GM12878 (cell line): ENCODE measurements at places on chromosomes 16 and 17. TPM values are rescaled to one million over a fixed set of nuclear protein-coding genes. Genes with fewer than 3 reads are reported as not detected.
A peak's percentile ranks its signal among the peaks of the same experiment; 100 is the strongest.

BEAN1 gene
- total RNA-seq = not detected in 2 replicates

ABCA5 gene
- 15.7 and 17.2 TPM in 2 replicates for total RNA-seq

TMEM100 gene
- total RNA-seq = not detected in 2 replicates

FBXO39 gene
- total RNA-seq = not detected in 2 replicates

SLC5A11 gene
- not detected in 2 replicates for total RNA-seq

HBZ gene
- 0.49 TPM in 1 of 2 replicates, not detected in the other for total RNA-seq

TRIM72 gene
- total RNA-seq = 1.0 and 1.2 TPM in 2 replicates

TMC8 gene
- 120 and 128 TPM in 2 replicates for total RNA-seq

SMURF2 gene
- 8.8 and 9.0 TPM in 2 replicates for total RNA-seq

DNA sequence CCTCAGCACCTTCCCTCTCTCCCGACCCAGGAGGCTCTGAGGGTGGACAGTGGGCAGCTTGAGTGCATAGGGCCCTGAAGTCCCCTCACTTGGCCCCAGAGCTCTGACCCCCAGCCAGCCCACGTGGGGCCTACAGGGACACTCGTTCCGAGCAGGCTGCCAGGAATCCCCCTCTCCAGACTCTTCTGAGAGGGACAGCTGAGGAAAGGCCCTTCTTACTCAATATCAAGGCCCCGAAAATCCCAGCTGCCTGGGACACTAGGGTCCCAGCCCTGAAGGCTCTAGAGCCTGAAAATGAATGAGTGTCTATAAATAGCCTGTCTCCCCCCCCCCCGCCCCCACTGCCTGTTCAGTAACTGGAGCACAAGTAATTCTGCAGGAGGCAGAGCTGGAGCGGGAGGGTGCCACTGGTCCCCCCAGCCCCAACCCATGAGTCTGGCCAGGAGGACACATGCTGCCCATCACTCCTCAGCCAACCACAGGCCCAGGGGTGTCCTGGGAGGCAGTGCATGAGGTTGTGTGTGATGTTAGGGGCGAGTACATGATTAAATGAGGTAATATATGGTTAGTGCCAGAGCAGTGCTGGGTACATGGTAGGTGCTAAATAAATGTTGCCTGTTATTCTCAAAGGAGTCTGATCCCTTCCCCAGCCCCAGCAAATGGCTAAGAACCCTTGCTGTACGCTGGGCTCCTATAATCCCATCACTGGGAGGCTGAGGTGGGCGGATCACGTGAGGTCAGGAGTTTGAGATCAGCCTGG is 11.6 kb downstream of the ADAM11 start:
- H3K27ac ChIP-seq = no peak overlapping the region
- H3K36me3 ChIP-seq = no peaks in the 10 kb centered on the region
- H3K4me3 ChIP-seq = no peak overlapping the region
- no peak for DNase-seq
- H3K27me3 ChIP-seq = no peaks in the 10 kb centered on the region; the same call in 1 of the 2 replicates
- peaks cover 13% of the 10 kb centered on the region for H3K4me1 ChIP-seq

- no peaks in the 10 kb centered on the region; the same call in 1 of the 2 replicates for H3K27me3 ChIP-seq
- H3K4me1 ChIP-seq = no peaks in the 10 kb centered on the region
- no peak for DNase-seq
- H3K27ac ChIP-seq = no peak overlapping the region
- no peaks in the 10 kb centered on the region for H3K36me3 ChIP-seq
These were observed 29.4 kb upstream of the DDX52 start for GRCh38 chr17:37672548-37673078.

- H3K27ac ChIP-seq = no peak overlapping the region
- no peaks in the 10 kb centered on the region for H3K27me3 ChIP-seq
- no peaks in the 10 kb centered on the region for H3K4me1 ChIP-seq
- DNase-seq = no peak
- peaks cover 6% of the 10 kb centered on the region for H3K36me3 ChIP-seq
These were observed 19.9 kb downstream of the SNX11 start for GRCh38 chr17:48127371-48128051.

GRCh38 chr16:10839279-10839666 is 20.7 kb upstream of the TVP23A start:
- no peak for DNase-seq
- H3K27me3 ChIP-seq = no peaks in the 10 kb centered on the region
- no peak overlapping the region for H3K27ac ChIP-seq
- no peaks in the 10 kb centered on the region for H3K36me3 ChIP-seq
- peaks cover 39% of the 10 kb centered on the region for H3K4me1 ChIP-seq

- no peaks in the 10 kb centered on the region for H3K4me1 ChIP-seq
- no peak for DNase-seq
- no peaks in the 10 kb centered on the region for H3K27me3 ChIP-seq
These were observed 530 bp downstream of the NAA60 start for GRCh38 chr16:3444032-3444388.

DNA sequence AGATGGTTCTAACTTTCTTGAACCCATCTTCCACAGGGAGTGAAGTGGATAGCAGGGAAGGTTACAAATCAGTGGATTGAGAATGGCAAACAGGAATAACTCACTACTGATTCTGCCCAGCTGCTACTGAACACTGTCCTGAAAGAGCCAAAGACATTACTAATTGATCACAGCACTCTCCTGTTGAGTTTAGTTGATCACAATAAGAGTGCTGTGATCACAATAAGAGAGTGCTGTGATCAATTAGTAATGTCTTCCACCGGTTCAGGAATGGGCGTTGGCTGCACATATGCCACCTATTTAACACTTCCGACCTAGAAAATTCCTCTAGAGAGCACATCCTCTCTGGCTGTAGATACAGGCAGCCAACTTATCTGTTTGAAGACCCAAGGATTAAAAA is 11.4 kb downstream of the CFAP97D1 start:
- no peaks in the 10 kb centered on the region for H3K36me3 ChIP-seq
- no peaks in the 10 kb centered on the region for H3K27me3 ChIP-seq
- no peak overlapping the region for H3K27ac ChIP-seq
- no peaks in the 10 kb centered on the region for H3K4me1 ChIP-seq
- H3K4me3 ChIP-seq = no peak overlapping the region

- peak overlapping the region; percentile 93 for H3K27ac ChIP-seq
- H3K27me3 ChIP-seq = no peaks in the 10 kb centered on the region
- peaks cover 10% of the 10 kb centered on the region for H3K4me1 ChIP-seq
- H3K36me3 ChIP-seq = peaks cover 19% of the 10 kb centered on the region
- DNase-seq = no peak
These were observed 1.4 kb upstream of the SUPT4H1 start for GRCh38 chr17:58353389-58353825.

DNA sequence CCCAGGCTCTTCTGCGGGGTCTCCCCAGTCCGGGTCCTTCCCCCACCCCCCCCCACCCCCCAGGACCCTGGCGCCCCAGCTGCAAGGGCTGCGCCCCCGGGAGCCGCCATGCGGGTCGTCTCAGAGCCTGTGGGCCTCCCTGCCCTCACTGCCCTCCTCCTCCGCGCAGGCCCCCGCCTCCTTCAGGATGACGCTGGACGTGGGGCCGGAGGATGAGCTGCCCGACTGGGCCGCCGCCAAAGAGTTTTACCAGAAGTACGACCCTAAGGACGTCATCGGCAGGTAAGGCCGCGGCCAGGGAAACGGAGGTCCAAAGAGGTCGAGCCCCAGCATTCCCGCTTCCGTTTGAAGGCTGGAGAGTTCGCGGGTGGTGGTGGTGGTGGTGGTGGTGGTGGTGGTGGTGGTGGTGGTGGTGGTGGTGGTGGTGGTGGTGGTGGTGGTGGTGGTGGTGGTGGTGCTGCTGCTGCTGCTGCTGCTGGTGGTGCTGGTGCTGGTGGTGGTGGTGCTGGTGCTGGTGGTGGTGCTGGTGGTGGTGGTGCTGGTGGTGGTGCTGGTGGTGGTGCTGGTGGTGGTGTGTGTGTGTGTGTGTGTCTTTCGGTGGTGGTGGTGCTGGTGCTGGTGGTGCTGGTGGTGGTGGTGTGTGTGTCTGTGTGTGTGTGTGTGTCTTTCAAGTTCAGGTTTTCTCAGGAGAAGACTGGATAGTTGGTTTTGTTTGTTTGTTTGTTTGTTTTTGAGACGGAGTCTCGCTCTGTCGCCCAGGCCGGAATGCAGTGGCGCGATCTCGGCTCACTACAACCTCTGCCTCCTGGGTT is 615 bp downstream of the PHKG2 start:
- H3K27me3 ChIP-seq = no peaks in the 10 kb centered on the region
- DNase-seq = no peak
- peaks cover 9% of the 10 kb centered on the region for H3K4me1 ChIP-seq
- peaks cover 9% of the 10 kb centered on the region for H3K36me3 ChIP-seq

- H3K4me1 ChIP-seq = no peaks in the 10 kb centered on the region; the same call in 1 of the 2 replicates
- no peaks in the 10 kb centered on the region for H3K36me3 ChIP-seq
- H3K27me3 ChIP-seq = no peaks in the 10 kb centered on the region
- no peak overlapping the region for H3K4me3 ChIP-seq
These were observed 71.2 kb downstream of the RMI2 start for GRCh38 chr16:11416228-11417001.

DNA sequence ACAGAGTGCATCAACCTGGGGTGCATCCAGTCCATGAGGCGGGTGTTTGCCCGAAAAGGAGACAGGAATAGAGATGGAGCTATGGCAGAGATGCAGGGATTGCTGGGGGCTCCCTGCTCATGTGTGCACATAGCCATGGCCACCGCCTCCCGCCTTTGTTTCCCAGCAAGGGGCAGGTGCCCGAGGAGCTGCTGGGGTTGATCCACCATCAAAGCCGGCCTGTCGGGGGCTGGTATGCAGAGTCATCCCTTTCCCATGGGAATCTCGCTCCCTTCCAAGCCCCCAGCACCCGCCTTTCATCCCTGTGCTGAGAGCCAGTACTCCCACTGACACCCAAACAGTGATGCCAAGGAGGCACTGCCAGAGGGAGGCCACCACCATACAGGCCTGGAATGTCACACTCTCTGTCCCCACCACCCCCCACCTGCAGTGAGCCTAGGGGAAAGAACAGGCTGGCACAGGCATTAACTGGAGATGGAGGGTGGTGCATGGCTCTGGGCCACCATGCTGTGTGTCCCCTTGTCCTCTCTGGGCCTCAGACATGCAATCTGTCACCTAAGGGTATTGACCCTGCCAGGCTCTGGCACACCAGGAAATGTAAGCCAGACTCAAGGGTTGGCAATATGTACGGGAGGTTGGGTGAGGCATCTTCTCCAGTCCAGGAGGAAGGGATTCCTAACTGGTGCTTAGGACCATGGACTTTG is 65.1 kb downstream of the SREBF1 start:
- H3K4me3 ChIP-seq = no peak overlapping the region
- no peak for DNase-seq

- no peaks in the 10 kb centered on the region; the same call in 1 of the 2 replicates for H3K27me3 ChIP-seq
- H3K4me1 ChIP-seq = no peaks in the 10 kb centered on the region; the same call in 1 of the 2 replicates
- DNase-seq = no peak
- H3K27ac ChIP-seq = no peak overlapping the region
These were observed 109.9 kb downstream of the METRNL start for GRCh38 chr17:83189044-83190003.

GRCh38 chr16:24738895-24739294 is 9.4 kb downstream of the TNRC6A start:
- H3K4me3 ChIP-seq = no peak overlapping the region
- no peaks in the 10 kb centered on the region for H3K27me3 ChIP-seq
- no peak overlapping the region for H3K27ac ChIP-seq
- H3K36me3 ChIP-seq = peaks cover 12% of the 10 kb centered on the region; the same call in 1 of the 2 replicates

- H3K4me3 ChIP-seq = no peak overlapping the region
- H3K4me1 ChIP-seq = peaks cover 29% of the 10 kb centered on the region
- H3K36me3 ChIP-seq = no peaks in the 10 kb centered on the region
- no peak overlapping the region for H3K27ac ChIP-seq
- no peaks in the 10 kb centered on the region; the same call in 1 of the 2 replicates for H3K27me3 ChIP-seq
These were observed 12.3 kb downstream of the CD7 start for GRCh38 chr17:82304826-82305726.

GRCh38 chr16:72072514-72073342 is 9.7 kb downstream of the HPR start:
- no peaks in the 10 kb centered on the region for H3K27me3 ChIP-seq
- no peak overlapping the region for H3K4me3 ChIP-seq
- DNase-seq = no peak
- no peaks in the 10 kb centered on the region for H3K36me3 ChIP-seq

GRCh38 chr16:85607321-85607765 is 5.8 kb upstream of the GSE1 start:
- H3K4me3 ChIP-seq = no peak overlapping the region
- peaks cover 32% of the 10 kb centered on the region for H3K4me1 ChIP-seq
- no peaks in the 10 kb centered on the region for H3K27me3 ChIP-seq
- DNase-seq = no peak

DNA sequence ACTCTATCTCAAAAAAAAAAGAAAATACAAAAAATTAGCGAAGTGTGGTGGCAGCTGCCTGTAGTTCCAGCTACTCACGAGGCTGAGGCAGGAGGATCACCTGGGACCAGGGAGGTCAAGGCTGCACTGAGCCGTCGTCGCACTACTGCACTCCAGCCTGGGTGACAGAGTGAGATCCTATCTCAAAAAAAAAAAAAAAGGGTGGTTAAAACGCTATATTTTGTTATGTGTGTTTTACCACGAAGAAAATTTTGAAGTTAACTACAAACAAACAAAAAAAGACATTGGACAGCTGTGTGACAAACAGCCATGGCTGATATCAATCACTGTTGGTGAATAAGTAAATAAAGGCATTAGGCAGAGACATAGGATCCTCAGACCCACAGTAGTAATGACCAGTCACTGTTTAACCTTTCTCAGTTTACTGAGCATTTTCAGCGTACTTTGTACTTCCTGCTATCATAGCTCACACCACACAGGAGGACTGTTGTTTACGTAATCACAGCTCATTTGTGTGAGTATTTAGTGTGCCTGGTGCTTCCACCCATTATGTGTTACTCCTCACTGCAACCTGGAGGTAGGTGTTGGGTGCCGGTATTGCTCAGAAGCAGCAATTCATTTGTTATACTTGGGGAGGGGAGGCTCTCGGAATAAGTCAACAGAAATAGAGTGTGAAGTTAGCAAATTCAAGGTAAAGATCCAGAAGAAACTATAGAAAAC is 55.4 kb downstream of the COPRS start:
- H3K4me1 ChIP-seq = no peaks in the 10 kb centered on the region
- no peaks in the 10 kb centered on the region for H3K27me3 ChIP-seq
- no peaks in the 10 kb centered on the region for H3K36me3 ChIP-seq
- no peak for DNase-seq
- no peak overlapping the region for H3K4me3 ChIP-seq

DNA sequence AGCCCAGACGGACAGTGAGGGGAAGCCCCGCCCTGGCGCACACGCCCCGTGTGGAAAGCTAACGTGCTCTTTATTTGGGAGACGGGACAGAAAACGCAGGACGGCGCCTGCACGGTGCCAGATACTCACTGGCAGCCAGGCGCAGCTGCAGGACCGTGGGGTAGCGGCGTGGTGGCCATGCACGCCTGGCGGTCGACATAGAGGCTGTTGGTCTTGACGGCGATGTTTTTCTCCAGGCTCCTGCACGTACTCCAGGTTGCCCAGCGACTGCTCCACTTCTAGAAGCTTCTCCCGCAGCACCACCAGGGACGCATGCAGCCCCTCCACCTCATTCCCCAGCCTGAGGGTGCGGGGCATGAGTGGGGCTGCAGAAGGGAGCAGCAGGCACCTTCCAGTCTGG is 5.1 kb upstream of the C1QTNF8 start:
- DNase-seq = no peak
- no peaks in the 10 kb centered on the region for H3K36me3 ChIP-seq
- H3K27ac ChIP-seq = no peak overlapping the region
- no peaks in the 10 kb centered on the region for H3K27me3 ChIP-seq

DNA sequence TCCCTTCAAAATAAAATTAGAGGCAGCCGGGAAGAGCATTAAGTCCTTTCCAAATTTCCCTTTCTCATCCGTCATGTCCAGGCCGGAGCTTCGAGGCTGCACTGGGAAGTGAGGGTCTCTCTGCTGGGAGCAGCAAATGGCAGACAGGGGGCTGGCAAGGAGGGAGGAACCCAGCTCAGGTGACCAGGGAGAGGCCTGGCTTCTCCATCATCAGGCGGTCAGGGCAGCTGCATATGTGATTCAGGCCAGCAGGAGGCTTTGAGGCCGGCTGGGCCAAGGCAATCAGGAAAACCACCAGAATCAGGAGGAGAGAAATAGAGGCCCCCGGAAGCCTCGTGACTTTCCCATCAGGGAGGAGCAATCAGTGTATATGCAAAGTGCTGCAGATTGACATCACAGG is 85.0 kb upstream of the RPL38 start:
- no peaks in the 10 kb centered on the region for H3K36me3 ChIP-seq
- H3K27ac ChIP-seq = no peak overlapping the region
- H3K4me1 ChIP-seq = no peaks in the 10 kb centered on the region
- DNase-seq = no peak
- no peaks in the 10 kb centered on the region for H3K27me3 ChIP-seq
